Bronchial epithelial cell (primary cell): ENCODE measurements at places on chromosomes 11 and 22.

GRCh38 chr11:11432621-11433319 is 79.7 kb upstream of the CSNK2A3 start:
- peak; percentile 79 for DNase-seq

- DNase-seq, result no peak
Observed at GRCh38 chr22:36183446-36183845, 18.2 kb downstream of the APOL4 start.

DNA sequence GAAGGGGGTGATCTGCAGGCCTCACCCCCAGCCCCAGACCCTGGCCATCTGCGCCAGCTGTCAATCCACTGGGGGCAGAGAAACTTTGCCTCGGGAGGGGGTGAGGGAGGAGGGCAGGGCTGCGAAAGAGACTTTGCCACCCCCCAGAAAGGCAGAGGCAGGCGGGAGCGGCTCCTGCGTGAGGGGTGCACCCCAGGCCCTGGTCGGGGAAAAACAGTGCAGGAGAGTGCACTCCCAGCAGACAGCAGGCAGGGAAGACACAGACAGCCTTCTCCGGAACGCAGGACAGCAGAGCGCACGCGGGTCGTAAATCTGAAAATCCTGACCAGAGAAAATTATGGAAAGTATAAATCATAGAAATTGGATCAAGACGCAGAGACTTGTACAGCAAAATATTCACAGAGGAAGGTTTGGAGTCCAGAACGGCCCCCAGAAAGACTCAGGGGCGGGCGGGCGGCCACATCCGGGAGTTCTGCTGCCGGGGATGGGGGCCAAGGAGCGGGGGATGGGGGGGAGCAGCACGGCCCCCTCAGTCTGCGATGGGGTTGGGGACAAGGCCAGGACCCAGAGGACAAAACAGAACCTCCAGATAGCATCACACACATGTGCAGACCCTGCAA is 8.0 kb upstream of the MRPL23 start:
- no peak for DNase-seq

DNA sequence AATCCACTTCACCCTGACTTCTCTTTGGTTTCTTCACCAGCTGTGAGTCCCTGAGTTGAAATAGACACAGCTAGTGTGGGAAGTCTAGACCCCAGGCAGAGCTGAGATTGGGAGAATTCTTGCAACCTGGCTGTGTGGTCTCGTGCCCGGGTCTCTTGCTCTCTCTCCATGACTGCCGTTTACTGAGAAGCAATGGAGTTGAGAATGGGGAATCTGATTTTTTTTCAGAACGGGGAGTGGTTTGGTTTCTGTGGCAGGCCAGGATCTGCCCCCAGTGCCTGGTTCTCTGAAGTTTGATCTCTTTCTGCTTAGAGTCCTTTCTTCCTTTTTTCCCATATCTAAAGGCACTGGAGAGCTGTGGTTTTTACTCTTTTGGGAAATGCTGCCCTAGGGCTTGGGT is 1.5 kb downstream of the SIDT2 start:
- no peak for DNase-seq

GRCh38 chr11:9797300-9797699 is 133.4 kb downstream of the SWAP70 start:
- no peak for DNase-seq

DNA sequence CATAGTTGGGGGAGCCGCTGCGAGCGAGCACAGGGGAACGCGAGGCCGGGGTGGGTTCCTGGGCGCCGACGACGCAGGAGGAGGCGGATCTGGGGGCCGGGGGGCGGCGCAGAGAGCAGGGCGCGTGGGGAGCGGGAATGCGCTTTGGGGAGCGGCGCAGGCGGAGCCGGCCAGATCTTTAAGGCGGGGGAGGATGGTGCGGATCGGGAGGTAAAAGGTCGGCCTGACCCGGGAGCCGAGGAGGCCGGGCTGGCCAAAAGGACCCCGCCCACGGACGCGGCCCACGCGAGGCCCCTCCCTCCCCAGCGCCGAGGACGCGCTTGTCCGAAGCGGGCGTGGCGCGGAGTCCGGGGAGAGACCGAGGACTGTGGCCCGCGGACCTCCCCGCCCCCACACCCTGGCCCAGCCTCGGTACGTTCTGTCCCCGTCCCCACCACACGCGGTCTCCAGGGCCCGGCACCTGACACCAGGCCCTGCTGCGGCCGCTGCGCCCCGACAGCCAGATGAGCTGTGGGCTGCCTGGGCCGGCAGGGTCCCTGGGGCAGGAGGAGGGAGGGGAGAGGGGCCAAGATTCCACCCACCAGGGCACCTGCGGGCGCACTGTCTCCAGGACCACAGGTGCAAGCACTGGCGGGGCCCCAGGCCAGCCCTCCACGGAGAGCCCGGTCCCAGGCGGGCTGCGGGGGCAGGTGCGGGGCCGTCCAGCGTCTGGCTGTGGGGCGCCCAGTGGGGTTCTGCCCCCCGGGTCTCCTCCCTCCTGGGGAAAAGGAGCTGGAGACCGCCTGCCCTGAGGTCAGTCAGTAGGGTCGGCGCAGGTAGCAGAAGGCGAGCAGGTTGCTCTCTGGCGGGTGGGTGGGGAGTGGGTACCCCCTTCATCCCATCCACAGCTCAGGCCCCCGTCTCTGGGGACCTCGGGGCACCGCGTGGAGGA is 10.9 kb downstream of the PIM3 start:
- no peak for DNase-seq

GRCh38 chr11:32952421-32952820 is 59.8 kb downstream of the QSER1 start:
- DNase-seq, result no peak

DNA sequence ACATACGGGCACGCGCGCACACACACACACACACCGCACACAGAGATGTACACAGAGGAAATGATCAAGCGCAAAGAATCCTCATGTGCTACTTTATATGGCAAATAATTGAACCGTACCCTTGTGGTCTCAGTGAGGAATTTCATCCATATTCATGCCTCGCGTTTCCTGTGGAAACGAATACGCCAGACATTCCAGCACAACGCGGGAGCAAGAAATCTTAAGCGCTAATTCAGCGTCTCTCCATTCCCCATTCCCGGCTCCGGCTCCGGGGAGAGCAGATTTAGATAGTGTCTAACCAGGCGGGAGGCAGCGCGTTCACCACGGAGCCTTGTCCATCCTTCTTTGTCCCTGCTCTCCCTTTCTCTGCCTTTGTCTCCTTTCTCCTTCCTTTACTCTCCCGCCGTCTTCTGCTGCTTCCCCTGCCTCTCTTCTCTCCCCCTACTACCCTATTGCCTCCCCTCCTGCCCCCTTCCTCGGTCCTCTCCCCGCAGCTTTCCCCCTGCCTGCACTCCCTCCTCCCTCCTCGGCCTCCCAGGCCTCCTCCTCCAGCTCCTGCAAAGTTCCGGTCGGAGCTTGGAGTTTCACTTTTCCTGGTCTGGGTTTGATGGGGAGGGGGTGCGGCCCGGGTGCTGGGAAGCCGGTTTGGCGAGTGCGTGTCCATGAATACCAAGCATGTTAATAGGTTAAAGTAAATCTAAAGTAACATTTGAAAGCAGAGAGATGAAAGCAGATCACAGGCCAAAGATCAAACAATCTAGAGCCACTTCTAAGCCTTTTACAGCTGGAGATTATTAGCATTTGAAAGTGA is 579.3 kb downstream of the BUD13 start:
- DNase-seq, result peak; percentile 32

DNA sequence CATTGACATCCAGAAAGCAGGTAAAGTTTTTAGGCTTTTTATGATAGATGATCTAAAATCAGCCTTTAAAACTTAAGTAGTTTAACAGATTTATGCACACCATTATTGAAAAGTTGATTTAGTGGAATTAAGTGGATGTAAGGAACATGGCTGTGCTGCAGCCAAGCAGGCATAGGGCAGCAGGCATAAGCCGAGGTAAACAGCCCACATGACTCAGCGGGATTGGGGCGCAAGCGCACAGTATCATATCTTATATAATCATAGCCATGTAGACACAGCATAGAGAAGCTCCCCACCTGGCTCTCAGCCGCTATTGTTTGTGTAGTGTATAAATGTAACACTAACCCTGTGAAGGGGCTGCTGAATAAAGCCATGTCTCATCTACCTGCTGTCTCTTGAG is 157.5 kb downstream of the WNT11 start:
- DNase-seq, result no peak

DNA sequence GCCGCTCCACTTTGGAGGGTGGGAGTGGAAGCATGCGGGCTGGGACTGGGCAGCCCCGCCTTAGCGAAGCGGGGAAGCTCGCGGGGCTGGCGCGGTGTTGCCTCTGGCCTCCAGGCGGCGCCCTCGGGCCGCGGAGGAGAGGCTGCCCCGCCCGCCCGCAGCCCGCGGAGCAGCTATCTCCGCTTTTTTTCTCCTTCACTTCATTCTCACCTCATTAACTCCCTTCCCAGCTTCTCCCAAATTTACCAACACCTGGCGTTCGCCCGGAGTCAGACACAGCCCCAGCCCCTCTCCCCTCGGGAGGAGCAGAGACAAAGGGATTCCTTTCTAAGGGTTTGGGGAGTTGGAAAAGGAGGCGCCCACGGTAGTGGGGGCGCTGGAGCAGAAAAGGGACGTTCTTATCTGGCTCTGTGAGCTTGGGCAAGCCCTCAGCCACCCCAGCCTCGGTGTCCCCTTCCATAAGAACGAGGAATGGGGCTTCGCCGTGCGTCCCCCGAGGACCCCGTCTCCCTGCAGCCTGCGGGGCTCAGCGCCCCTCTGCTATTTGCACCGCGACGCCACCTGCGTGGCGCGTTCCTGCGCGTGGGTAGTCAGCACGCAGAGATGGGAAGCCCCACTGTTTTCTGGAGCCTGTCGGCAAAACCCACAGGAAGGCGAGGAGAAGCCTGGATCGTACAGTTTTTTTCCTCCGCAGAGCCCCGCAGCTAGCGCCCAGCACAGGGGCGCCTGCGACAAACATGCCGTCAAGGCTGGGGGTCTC is 1.5 kb upstream of the WNT11 start:
- DNase-seq, result peak; percentile 55

DNA sequence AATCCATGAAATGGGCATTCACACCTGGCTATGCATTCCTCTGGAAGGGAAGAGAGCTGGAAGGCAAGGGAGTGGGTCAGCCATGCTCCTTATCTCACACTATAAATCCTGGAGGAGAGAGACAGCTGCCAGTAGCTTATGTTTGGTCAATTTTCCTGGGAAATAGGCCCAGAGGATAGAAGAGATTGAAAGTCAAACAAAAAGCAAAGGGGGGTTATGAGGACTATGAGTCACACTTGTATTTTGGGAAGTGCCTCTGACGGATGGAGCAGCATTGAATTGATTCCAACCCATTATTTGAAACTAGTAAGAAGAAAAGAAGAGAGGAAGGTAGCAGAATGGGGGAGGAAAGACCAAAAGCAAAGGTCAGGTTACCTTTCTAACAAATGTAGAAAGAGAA is 25.0 kb downstream of the SNX19 start:
- DNase-seq, result no peak

DNA sequence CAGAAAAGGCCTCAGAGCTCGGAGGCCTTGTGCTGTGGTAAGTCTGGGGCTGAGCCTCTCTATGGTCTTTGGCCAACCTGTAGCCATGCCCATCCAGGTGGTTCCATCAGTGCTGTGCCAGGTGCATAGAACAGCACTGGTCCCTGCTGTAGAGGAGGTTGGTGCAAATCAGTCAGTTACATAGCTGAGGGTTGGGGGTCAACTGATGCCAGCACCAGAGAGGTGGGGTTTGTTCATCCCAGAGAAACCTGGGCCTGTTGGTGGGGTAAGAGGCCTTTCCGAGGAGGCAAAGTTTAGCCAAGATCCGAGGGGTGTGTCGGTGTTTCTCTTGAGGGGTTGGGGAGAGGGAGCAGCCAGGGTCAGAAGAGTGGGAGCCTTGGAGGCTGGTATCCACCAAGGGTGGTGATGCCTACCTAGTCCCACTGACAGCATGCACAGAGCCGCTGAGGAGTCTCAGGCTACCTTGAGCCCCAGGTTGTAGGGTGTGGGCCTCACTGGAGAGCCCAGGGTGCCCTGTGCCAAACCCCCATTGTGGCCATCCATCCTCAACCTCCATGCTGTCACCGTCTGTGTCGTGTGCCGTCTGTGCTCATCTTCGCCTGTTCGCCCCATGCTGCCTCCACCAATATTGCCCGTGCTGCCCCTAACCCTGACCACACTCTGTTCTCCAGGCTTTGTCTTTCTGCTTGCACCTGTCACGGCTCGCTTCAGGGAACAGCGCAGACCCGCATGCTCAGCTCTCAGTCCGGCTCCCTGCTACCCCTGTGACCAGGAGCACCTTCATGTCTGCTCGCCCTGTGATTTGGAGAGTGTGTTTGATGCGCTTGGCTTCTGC is 78.7 kb upstream of the SUSD2 start:
- no peak for DNase-seq

DNA sequence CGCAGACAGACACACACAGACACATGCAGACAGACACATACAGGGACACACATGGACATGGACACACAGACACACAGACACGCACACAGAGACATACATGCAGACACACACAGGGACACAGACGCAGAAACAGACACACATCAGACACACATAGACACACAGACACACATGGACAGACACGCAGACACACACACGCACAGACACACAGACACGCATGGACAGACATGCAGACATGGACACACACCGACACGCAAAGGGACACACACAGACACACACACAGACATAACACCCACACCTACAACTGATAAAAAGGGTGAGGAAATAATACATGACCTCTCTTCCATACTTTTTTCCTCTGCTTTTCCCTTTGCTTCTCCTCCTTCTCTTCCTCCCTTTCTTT is 146.2 kb downstream of the HIPK3 start:
- DNase-seq, result no peak

DNA sequence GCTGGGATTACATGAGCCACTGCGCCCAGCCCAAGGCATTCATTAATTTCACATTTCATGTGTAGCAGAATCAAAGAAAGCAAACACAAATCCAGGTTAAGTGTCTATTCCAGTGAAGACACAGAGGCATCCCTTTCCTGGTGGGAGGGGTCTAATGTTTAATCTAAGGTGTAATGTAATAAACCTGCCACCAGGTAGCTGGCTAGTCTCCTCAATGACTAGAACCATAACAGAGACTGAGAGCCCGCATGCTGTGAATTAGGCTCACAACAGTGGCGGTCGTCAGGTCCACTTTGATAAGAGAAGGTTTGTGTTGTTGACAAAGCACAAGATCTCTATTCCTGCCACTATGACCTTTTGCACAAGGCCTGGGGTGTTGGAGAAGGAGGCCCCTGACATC is 64.2 kb upstream of the ADA2 start:
- DNase-seq, result no peak

DNA sequence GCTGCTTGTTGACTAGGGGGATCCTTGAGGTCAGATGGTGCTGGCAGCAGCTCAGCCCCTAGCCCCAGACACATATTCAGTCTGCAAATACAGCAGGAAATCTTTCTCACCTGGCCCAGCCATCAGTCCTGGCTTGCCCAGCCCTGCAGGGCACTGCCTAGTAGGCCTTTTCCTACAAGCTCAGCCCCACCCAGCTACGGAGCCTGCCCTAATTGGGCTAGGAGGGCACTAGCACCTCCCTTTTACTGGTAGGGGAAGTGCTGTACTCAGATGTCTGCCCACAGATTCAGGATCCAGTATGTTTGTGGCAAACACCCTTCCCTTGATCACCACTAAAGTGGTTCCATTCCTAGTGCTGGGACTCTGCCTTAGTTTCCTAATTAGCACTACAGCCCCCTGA is 257.1 kb upstream of the CADM1 start:
- DNase-seq, result peak; percentile 75

GRCh38 chr11:85844439-85845123 is 10.6 kb upstream of the CCDC83 start:
- DNase-seq, result peak; percentile 99

GRCh38 chr11:62602141-62603071 is 741 bp upstream of the MTA2 start:
- DNase-seq, result no peak
